NCI-H1417 treated with DMSO at 0.1 percent for 48 hours (cell line): ENCODE measurements at places on chromosomes 6 and 20.

DNA sequence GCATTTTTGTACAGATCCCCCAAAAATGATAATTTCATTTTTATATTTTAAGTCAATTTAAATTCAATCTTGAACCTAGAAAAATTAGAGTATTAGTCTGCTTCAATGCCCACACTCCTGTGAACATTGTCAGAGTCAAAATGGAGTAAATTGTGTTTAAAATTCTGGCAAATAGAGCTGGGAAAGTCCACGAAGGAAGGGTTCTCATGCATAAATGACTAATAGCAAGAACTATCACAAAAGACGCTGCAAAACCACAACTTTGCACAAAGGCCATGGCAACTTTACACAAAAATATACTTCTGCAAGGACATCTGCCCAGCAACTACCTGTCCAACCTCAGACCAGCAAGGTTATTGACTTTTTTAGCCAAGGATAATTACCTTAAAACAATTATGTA is 203.2 kb upstream of the SMLR1 start:
- no peak for DNase-seq

DNA sequence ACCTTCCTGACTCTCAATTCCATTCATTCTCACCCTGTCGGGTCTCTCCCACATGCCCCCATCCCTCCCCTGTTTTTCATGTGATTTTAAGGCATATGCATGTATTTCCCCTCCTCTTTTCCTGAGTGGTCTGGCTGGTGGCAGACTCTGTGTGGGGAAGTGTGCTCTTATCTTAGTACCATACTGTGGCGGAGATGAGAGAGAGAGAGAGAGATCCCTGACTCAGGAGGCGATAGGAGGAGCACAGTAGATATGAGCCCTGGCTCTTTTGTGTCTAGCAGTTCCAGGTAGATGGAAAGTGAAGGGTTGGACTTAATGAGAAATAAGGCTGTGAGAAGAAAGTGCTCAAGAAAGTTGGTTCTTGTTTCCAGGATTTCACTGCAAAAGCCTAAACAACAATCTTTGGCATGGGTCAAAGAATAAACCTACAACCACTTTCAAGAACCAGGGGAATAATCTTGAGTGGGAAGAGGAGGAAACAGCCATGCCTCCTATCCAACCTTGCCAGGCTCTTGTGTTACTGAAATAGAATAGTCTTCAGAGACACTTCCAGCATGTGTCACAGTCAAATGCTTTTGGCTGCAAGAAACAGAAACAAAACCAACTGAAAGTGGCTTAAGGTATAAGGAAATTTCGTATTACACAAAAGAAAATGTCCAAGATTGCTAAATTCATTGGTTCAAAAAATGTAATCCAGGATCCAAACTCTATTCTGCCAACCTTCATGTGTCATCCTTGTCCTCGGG is 123.8 kb upstream of the MYLIP start:
- DNase-seq: no peak

GRCh38 chr6:119568580-119568979 is 219.0 kb upstream of the MAN1A1 start:
- no peak for DNase-seq

GRCh38 chr6:163329991-163330390 is 84.5 kb upstream of the QKI start:
- no peak for DNase-seq

DNA sequence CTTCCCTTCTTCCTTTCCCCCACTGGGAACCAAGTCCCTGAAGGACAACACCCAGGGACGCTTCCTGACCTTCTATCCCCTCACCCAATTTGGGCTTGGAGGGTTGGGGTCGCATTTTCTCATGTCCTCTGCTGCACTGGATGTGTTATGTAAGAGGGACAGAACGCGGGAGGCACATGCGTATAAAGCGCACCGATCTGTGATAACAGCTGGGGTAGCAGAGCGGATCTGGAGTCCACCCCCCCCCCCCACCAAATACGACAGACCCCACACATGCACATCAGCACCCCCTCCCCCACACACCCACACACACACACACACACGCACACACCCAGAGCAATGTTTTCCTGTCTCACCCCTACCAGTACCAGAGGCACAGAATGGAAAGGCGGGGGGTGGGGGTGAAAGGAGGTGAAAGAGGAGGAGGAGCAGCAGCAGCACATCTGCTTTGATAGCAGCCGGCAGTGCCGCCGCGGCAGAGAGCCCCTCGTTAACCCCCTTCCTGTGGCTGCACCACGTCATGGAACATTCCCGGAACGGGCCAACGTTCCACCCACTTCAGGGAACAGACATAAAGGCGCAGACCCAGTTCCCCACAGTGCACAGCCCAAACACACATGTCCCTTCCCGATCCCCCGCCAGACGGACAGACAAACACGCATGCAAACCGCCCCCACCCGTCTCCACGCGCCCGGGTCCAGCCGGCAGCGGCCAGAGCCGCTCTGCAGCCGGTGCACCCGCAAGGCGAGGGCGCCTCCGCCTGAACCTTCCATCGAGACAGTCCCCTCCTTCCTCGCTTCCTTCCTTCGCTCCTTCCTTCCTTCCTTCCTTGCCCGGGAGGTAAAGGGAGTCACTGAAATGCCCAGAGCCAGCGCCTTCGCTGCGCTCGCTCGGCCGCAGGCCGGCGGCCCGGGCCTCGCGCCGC is 590 bp downstream of the HIVEP2 start:
- no peak for DNase-seq

- DNase-seq: no peak
These were observed 10.9 kb downstream of the SLC32A1 start for GRCh38 chr20:38735172-38735571.

GRCh38 chr20:53608071-53608455 is 14.4 kb upstream of the ZNF217 start:
- DNase-seq: no peak

- DNase-seq: no peak
These were observed 87.8 kb downstream of the UTRN start for GRCh38 chr6:144372611-144373594.

DNA sequence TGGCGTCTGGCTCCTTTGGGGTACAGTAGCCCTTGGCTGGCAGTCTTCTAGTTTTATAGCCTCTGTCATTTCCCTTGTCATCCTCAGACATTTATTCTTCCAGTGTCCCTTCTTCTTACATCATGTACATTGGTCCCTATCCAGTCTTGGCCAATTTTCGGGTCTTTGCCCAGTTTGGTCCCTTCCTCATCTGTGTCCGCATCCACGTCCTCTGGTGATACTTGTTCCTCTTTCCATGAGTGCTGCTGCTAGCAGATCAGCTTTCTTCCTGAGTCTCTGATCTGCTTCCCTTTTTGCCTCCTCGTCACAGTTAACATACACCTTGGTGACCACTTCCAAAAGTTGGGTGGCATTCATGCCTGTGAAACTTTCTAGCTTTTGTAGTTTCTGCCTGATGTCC is 86.2 kb upstream of the GPR6 start:
- no peak for DNase-seq

DNA sequence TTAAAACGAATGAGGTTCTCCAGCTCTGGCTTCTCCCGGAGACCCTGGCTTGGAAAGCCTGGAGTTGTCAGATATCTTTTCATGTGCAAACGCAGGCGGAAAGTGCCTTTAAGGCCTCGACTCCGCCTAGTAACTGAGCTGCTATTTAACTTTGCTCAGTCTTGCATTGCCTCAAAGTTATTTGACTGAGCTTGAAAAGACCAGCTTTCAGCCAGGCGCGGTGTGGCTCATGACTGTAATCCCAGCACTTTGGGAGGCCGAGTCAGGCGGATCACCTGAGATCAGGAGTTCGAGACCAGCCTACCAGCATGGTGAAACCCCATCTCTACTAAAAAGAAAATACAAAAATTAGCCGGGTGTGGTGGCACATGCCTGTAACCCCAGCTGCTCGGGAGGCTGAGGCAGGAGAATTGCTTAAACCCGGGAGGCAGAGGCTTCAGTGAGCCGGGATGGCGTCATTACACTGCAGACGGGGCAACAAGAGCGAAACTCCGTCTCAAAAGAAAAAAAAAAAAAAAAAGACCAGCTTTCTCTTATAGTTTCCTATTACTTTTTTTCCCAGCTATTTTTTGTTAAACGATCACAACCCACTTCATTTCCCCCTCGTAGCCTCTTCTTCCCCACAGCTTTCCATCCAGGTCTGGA is 1.9 kb downstream of the GCNT2 start:
- DNase-seq: no peak

GRCh38 chr20:32463642-32464400 is 105.7 kb downstream of the ASXL1 start:
- no peak for DNase-seq

DNA sequence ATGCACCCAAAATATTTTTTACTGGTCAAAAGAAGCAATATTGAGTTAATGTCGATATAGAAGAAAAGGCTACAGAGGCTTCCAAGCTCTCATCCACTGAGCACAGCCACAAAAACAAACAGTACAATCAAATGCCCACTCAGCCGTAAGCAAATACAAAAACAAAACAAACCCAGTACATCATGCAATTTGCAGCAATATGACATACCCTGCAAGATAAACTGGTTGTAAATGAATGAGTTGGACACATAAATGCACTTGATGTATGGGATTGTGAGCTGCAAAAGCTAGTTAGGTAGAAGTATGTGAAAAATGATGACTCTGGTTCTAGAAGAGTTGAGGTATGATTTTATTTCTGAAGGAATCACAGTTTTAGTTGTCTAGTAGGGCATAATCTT is 83.9 kb downstream of the SESN1 start:
- DNase-seq: peak; percentile 38

GRCh38 chr20:19552221-19553180 is 205.6 kb upstream of the RIN2 start:
- no peak for DNase-seq

GRCh38 chr20:63007360-63007645 is 539 bp upstream of the BHLHE23 start:
- DNase-seq: no peak

DNA sequence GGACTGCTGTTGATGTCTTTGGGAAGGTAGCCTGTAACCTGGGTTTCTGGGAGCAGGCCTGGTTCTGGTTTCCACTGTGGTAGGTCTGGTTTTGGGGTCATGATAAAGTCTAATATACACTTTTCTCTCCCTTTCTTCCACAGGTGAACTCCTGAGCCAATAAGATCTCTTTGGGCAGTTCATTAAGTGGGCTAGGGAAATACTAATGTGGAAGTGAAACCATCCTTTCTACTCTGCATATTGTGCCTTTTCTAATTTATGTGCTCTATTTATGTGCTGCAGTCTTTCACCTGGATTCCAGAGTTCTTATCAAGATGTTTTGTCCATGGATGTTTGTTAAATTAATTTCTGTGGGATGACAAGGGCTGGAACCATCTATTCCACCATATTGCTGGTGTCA is 165.7 kb upstream of the PTPRK start:
- no peak for DNase-seq

GRCh38 chr6:132587424-132587823 is 2.1 kb downstream of the TAAR5 start:
- no peak for DNase-seq

GRCh38 chr20:38049800-38050199 is 16.3 kb downstream of the RPRD1B start:
- DNase-seq: no peak

DNA sequence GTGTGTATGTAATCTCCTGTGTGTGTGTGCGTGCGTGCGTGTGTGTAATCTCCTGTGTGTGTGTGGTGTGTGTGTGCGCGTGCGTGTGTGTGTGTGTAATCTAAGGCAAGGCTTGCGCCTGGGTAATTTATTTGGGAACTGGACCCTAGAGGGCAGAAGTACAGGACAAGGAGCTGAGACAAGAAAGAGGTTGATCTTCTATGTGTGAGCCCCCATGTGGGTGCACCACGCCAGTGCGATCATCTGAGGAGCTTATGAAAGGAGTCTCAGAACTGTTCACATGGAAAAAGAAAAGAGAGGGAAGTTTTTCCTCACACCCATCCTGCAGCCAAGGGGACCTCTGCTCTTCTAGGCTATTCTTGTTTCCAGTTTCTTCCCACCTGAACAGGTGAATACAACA is 220.1 kb upstream of the GGTLC1 start:
- DNase-seq: no peak

GRCh38 chr6:30782425-30783014 is 38.2 kb upstream of the IER3 start:
- DNase-seq: no peak

- DNase-seq: no peak
These were observed 43.1 kb downstream of the POPDC3 start for GRCh38 chr6:105136431-105137350.

DNA sequence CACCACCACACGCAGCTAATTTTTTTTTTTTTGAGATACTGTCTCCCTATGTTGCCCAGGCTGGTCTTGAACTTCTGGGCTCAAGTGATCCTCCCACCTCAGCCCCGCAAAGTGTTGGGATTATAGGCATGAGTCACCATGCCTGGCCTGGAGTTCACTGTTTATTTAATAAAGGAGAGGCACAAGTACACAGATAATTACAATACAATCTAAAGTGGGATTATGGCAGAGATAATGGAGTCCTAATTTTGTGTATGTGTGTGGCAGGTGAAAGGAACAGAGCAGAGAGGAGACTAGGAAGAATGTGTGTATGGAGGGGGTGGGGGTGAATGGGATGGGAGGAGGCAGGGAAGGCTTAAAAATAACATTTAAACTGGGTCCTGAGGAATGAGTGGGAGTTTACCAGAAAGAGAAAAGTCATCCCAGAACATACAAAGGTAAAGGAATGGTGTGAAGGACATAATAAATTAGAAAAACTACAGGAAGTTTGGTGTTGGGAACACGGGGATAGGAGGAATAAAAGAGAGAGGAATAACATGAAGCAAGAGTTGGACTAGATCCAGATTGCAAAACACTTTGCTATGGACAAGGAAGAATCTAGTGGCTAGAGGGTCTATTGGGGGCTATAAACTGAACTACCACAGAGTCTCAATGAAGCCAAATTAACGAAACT is 4.4 kb downstream of the NCOA5 start:
- peak; percentile 66 for DNase-seq

DNA sequence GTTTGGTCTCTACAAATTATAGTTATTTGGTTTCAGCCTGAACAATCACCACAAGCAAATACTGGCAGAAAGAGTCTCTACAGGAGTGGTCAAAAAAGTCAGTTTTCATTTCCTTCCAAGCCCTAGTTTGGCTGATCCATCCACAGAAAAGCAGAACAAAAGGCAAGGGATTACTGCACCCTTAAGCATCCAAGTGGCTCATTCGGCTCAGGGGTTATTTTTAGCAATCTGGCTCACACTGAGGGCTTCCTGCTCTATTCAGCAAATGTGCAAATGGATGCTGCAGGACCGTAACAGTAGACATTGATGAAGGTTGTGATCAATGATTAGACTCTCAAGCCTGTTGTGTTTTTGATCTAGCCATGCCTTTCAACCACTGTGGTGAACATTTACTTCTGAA is 62.2 kb upstream of the FABP7 start:
- DNase-seq: no peak

DNA sequence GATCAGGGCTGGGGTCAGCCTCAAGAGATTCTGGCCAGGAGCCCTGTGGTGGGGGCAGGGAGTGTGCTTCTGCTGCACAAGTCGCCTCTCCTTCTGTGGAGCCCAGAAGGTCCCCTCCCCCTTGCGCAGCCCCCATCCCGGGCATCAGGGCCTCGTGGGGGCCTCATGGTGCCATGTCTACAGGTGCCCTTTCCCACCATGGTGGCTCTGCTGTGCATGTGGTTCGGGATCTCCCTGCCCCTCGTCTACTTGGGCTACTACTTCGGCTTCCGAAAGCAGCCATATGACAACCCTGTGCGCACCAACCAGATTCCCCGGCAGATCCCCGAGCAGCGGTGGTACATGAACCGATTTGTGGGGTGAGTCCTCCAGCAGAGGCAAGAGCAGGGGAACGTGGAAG is 48.1 kb downstream of the TM9SF4 start:
- DNase-seq: no peak
